ENCODE measurements at places on chromosomes 6 and 20.

- no peak for DNase-seq
Observed at GRCh38 chr6:41042226-41043055, at the start of gene TSPO2. Gene TSPO2, plus strand, starts transcription at chr6:41042467. Its CDS starts 519 bp downstream, at chr6:41042986.

DNA sequence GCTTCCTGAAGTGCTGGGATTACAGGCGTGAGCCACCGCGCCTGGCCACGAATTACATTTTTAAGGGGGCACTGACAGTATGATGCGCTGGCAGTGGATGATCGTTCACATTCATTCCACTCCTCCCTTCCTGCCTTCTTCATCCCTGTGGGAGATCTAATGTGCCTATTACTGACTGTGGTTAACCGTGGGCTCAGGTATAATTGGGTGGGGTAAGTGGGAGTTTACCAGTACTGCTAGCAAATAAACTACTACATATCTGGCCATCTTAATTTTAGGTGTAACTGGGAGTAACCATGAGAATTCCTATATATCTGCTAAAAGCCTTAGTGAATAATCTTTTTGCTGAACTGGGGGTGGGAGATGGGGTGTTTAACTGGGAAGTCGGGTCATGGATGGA lies 6.5 kb upstream of the BLOC1S5 start:
- DNase-seq, result no peak

DNA sequence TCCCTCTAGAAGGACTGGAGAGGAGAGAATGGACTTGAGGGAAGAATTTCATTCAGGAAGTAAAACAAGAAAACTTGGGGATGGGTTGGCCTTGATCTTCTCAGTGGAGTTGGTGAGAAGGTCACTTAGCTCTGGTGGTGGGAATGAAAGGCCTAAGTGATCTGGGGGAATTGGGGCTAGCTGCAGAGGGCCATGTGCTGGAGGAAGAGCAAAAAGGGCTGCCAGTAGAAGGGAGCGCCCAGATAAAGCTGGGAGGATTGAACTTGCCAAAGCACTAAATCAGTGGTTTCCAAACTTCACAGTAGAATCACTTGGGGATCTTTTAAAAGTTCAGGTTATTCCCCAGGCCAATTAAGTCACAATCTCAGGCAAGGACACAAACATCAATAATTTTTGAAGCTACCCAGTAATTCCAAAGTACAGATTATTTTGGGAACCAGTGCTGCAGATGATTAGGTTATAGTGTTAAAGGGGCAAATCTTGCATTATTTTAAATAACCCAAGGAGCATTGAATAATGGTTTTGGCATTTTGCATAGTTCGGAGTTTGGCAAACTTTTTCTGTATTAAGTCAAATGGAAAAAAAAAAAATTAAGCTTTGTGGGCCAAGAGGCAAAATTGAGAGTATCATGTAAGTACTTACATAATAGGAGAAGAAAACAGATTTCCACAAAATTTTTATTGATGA lies 36.5 kb upstream of the RFPL4B start:
- DNase-seq, result no peak

- no peak for DNase-seq
Observed at GRCh38 chr6:141264101-141264500, 868.6 kb upstream of the GJE1 start.

DNA sequence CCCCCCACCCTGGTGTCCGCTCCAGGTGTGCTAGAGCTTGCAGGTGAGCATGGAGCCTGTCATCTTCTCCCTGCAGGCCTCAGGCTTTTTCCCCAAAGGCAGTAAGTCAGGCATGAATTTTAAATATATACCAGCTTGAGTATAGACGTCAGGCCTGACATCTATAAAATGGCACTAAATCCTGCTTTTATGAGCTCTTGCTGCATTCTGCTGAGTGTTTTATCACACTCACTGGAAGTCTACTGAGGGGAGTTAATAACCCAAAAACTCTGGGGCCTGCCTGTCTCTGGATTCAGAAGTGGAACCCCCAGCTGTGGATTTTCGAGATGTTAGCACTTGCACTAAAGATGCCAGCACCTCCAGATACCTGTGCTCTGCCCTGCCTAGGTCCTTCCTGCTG lies 133.4 kb upstream of the TOP1 start:
- DNase-seq, result no peak

DNA sequence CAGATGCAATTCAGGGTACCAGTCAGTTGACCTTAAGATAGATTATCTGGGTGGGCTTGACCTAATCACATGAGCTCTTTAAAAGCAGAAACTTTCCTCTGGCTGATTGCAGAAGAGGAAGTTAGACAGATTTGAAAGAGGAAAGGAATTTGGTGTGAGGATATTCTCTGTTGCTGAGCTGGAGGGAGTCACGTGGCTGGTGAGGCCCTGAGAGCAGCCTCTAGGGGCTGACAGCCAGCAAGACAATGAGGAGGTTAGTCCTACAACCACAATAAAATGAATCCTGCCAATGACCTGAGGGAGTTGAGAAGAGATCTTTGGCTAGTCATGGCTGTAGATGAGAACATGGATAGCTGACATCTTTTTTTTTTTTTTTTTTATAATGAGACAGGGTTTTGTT lies 87.0 kb upstream of the B3GAT2 start:
- no peak for DNase-seq

GRCh38 chr6:108690326-108691049 lies 129.8 kb downstream of the FOXO3 start:
- DNase-seq, result no peak

DNA sequence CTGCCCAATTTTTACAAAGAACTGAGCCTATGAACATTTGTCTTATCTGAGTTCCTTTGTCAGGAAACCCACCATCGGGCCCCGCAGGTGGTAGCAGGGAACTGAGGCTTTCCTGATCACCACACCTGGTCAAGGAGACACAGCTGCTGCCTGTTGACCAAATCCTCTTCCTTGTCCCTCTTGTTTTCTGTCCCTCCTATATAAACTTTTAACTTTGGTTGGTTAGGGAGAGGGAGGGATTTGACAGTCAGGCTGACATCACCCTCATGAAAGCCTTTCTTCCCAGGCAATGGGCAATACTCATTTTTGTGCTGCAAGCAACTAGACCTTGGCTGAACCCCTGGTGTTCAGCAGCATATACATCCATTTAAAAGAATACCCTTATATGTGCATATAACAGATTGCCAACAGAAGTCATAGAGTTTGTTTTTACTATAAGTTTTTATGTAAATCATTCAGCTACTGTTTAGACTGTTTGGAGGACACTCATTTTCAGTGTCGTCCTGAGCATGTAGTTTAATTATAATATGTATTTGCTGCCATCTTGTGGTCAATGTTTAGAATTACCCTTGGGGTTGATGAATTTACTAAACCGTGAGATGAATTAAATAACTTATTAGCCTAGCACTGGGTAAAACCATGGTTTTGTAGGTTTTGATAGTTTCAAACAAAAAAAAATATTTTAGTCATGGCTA lies 17.0 kb downstream of the CRISP1 start:
- no peak for DNase-seq

DNA sequence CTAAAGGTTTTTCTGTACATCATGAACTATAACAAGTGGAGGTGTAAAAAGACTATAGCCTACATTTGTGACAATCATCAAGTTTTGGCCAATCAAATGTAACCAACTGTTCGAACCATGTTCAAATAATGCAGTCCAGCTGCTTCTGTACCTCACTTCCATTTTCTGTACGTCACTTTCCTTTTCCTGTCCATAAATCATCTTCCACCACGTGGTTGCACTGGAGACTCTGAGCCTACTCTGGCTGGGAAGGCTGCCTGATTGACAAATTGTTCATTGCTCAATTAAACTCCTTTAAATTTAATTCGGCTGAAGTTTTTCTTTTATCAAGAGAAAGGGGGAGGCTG lies 270.4 kb upstream of the JARID2 start:
- DNase-seq, result no peak

DNA sequence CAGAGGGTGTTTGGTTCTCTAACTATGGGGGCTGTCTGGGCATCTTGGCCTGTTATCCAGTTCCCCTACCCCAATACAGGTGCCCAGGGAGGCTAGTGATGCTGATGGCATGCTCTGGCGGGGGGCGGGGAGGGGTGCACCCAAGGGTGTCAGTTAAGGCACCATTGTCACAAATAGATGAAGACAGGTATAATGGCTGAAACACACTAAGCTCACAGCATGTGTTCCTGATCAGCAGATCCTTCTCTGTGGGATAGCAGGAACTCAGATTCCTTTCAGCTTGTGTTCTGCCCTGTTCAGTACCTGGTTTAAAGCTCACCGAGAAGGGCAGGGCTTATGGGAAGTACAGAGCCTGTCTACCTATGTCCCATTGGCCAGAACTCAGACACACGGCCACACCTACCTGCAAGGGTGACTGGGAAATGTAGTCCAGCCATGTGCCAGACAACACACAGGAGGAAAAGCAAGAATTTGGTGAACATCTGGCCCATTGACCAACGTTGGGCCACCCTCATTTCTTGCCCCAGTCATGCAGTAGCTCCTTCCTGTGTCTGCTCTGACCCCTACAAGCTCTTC lies 3.4 kb upstream of the RSPO4 start:
- no peak for DNase-seq

DNA sequence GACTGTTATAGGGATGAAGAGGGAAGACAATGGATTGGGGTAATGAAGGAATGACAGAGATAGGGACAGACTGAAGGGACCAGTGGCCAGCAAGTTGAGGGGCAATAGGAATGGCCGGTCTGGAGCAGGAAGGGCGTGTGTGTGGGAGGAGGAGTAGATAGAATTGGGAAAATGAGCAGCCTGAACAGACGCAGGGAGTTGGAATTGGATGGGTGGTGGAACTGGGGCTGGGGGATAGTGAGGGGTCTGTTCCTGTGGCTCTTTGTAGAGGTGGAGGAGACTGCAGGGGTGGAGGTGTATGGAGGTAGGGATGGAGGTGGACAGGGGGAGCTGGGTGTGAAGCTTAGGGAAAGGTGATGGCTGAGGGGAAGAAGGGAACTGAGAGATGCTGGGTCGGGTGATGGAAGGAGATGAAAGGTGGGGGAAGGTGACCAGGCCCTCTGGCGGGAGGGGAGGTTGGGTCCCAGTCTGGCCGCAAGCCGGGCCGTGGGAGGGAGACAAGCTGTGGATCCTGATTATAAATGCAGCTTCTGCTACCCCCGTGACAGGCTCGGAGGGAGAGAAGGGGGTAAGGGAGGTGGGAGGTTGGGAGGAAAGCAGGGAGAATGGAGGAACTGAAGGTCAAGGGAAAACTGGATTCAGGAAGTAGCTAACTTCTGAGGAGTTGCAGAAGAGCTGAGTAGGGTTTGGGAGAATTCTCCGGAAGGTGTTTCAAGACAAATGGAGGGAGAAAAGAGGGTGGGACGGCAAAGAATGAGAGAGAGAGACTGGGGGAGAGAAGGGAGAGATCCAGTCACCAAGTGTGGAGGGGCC lies 5.2 kb downstream of the SYNGAP1 start:
- DNase-seq, result no peak

DNA sequence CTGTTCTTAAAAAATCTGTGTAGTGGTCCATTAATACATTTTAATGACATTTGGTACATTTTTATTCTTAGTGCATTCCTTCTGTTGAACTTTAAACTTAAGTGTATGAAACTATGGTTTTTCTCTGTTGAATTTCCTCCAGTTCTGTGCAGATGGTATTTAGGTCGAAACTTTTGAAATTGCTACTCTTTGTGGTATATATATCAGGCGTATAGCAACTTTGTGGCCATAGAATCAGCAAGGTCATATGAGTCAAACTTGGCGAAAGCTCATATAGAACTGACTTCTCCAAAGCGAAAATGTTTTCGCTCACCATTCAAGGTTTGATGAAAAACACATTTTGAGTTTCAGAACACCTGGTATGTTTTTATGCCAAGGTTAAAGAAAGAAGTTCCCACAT lies 93.7 kb downstream of the MAP3K4 start:
- no peak for DNase-seq

GRCh38 chr6:91486200-91486599 lies 899.3 kb upstream of the MAP3K7 start:
- no peak for DNase-seq

DNA sequence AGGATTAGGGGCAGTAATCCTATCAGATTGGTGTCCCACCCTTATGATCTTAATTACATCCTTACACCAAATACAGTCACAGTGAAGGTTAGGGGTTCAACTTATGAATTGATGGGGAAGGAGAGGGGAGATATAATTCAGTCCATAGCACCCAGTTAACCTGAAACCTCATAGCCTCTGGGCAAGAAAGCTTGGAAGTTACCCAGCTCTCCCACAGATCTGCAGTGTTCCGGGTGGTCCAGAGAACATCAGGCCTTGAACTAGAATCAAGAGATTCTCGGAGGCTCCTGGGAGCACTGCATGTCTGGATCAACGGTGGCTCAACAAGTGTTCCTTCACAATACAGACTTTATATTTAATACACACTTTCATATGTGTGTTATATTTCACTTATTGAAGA lies 392.6 kb upstream of the MARCKS start:
- DNase-seq, result no peak

DNA sequence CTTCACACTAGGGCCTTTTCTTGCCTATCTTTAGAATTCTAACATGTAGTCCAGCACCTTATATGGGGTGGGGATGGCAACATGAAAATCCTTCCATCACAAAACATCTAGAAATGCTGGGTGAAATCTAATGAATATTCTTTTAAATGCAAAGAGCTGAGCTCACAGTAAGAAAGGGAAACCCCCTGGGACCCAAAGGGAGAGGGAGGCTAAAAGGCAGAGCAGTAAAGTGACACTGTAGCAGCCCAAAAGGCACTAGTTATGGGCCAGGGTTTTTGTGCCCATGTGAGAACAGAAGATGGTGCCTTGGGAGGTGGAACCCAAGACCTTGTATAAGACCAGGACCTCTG lies 66.7 kb downstream of the TRAM2 start:
- DNase-seq, result no peak

GRCh38 chr6:130778946-130779657 lies 48.1 kb upstream of the SMLR1 start:
- no peak for DNase-seq

GRCh38 chr6:139334806-139335446 lies 39.5 kb downstream of the CITED2 start:
- no peak for DNase-seq

- no peak for DNase-seq
Observed at GRCh38 chr20:32456869-32457478, 98.8 kb downstream of the ASXL1 start.

- DNase-seq, result no peak
Observed at GRCh38 chr20:10201321-10201870, 17.2 kb upstream of the SNAP25 start.

DNA sequence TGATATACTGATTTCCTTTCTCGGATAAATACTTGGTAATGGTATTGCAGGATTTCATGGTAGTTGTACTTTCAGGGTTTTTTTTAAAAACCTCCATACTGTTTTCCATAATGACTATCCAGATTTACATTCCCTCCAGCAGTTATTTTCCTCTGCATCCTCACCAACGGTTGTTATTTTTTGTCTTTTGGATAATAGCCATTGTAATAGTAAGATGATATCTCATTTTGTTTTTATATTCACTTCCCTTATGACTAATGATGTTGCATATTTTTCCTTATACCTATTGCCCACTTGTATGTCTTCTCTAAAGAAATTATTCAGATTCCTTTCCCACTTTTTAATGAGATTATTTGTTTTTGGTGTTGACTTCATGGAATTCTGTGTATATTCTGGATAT lies 231.0 kb downstream of the MEI4 start:
- no peak for DNase-seq

Measured in stimulated activated CD4-positive, alpha-beta T cell treated with anti-CD3 and anti-CD28 coated beads, TNF-alpha, amount 100 ng/mL, for 1 hour (primary cell).